ENCODE measurements at places on chromosomes 13 and 19.
A peak's percentile ranks its signal among the peaks of the same experiment; 100 is the strongest.

- no peak for DNase-seq
Observed at GRCh38 chr19:10621966-10622365, 3.4 kb upstream of the SLC44A2 start.

DNA sequence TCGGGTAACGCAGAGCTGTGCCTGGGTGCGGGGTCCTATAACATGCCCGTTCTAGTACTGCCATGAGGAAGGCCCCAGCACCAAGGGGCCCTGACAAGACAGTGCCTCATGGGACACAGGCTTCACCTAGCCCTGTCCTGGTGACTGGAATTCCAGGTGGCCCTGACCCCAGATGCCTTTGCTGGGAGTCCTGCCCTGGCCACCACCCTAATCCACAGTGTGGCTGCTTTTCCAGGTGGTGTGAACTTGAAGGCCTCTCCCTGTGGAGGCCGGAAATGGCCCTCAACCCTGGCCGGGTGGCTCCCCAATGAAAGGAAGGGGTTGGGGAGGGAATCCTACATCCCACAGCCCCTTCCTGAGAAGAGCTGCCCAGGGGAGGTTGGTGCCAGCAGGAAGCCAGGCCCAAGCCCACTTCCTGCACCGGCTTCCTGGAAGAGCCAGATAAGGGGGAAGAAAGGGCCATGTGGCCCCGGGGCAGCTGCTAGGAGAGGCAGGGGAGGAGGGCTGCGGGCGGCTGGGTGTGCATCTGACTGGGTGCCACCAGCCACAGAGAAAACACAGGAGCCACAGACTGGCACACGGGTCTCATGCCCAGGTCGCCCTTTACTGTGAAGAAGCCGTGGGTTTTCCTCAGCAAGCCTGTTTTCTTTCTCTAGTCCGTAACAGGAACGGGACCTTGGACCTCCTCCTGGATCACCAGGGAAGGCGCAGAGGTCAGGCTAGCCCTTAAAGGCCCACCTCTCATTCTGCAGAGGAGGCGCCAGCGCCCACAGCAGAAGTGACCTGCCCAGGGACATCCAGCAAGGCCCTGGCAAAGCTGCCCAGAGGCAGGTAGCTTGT is 4.7 kb downstream of the LSM4 start:
- no peak for DNase-seq

DNA sequence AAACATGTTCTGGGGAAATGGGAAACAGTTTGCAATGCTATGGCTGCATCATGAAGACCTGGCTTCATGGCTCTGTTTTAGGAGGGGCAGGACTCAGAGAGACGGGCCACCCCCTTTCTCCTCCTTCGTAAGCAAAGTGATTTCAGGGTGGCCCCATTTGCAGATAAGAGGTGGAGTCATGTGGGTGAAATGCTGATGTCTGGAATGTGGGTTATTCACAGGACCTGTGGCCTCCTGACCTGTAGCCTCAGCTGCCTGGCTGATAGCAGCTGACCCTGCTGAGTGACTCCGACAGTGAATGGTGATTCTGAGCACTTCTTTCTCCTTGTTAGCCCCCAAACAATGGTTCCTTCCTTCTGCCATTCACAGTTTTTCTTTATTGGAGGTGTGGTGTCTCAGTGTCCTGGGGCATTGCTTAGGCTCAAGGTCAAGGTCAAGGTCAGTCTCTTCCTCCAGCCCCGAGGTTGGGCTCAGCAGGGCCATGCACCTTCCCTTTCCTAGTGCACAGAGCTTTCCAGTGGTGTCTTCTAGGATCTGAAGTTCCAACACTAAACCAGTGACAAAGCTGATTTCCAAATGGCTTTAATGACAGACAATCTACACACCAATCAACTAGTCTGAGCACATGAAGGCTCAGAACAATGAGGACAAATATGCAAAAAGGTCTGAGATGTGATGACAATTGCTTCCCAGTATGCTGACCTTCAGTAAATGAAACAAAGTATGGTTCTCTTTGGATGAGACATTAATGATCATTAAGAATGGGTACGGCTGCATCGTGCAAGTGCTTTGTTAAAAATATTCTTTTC is 49.6 kb upstream of the ANKRD10 start:
- DNase-seq = no peak

DNA sequence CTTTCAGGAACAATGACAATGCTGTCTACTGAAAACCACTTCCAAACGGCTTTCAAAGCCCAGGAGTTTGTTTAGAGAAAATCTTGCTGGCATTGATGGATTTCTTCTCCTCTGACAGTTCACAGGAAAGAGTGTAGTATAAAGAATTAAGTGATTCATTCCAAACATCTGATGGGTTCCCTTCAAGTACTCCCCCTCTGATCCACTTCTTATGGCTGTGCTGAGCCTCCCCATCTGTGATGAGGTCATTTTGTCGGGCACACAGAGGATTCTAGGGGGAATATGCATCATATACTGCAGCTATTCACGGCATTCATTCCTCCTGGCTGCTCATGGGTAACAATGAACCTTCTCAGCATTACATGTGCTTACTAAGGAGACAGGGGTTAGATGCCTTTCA is 107.9 kb downstream of the RGCC start:
- no peak for DNase-seq

DNA sequence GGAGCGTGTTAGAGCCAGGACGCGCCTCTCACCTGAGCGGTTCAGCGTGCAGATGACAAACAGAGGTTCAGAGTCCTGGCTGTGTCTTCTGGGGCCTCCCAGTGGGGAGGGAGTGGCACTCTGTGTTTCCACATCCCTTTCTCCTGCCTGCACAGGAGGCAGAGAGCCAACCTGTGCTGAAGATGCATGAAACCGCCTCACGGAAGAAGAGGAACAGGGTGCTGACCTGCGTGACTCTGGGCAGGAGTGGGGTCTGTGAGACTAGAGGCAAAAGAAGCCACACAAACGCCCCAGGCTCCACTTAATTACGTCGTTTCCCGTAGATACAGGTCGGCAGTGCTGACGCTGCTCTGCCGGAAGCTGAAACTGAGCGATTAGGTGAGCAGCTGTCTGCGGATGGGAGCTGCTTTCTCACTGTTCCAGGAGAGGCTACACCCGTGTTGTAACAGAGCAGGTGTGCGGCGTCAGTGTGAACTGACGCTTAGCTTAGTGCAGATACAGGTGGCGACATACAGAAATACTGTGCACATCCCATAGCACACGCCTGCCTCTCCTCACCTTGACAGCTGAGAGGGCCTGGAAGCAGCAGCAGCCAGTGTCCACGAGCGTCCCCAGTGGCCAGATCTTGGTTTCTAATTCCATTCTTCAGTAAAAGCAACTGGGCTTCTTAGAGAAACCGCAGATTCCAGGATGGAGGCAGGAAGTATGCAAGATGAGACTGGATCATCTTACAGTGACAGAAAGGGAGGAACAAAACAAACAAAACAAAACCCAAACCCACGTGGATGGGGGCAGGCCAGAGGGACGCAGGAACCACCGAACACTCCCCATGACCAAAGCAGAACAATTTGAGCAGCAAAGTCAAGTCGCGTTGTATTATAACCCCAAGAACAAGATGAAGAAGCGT is 37.7 kb upstream of the MCF2L start:
- DNase-seq = peak; percentile 14

DNA sequence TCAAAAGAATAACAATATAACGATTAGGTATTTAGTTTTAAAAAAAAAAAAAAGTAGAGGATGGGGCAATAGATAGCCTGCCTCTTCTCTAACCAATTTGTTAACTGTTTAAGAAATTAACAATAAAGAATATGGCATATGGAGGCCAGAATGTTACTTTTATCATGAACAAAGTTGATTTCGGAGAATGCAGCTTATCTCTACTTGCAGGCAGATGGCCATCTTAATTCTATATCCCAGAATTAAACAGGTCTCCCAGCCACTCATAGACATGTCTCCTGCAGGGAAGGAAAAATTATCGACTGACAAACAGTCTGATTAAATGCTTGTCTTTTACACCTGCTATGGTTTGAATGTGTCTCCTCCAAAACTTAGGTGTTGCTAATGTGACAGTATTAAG is 96.6 kb downstream of the SLC25A15 start:
- DNase-seq = no peak

- DNase-seq = no peak
Observed at GRCh38 chr19:50266896-50267295, 62.3 kb downstream of the KCNC3 start.

GRCh38 chr13:84870190-84870589 is 929.0 kb downstream of the SLITRK6 start:
- DNase-seq = no peak

DNA sequence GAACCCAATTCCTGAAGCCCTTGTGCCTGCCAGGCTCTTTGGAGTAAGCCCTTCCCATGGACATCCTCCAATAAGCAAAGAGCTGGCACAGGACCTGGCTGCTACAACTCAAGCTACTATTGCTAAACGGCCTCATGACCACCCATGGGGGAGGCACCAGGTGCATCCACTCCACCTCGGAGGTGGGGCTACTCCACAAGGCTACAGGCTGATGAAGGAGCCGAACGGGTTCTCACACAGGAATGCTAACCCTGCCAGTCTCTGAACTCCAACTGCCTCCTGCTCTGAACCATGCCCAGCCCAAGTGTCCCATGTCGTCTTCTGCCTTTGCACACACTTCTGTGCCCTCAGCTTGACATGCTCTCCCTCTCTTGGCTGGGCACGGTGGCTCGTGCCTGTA is 10.0 kb downstream of the SYMPK start:
- DNase-seq = no peak

GRCh38 chr19:18002347-18002850 is 5.6 kb upstream of the ARRDC2 start:
- no peak for DNase-seq

- no peak for DNase-seq
Observed at GRCh38 chr13:58239774-58240268, 608.3 kb downstream of the PCDH17 start.

DNA sequence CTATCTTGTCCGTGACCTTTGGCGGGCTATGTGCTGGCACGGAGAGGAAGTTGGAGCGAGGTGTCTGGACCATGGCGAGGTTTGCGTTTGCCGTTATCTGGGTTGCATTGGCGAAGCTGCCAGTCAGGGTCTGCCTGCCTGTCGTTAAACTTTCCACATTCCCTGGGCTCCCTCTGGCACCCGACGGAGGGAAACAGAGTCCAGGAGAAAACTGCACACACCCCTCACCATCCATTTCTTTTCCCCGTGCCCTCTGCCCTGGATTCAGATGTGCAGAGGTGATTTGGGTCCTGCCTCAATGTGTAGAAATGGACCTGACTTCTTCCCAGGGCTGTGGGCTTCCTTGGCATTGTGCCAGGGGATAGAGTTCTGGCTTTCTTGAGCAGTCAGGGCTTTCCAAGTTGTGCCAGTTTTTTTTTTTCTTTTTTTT is 142.4 kb downstream of the URI1 start:
- no peak for DNase-seq

DNA sequence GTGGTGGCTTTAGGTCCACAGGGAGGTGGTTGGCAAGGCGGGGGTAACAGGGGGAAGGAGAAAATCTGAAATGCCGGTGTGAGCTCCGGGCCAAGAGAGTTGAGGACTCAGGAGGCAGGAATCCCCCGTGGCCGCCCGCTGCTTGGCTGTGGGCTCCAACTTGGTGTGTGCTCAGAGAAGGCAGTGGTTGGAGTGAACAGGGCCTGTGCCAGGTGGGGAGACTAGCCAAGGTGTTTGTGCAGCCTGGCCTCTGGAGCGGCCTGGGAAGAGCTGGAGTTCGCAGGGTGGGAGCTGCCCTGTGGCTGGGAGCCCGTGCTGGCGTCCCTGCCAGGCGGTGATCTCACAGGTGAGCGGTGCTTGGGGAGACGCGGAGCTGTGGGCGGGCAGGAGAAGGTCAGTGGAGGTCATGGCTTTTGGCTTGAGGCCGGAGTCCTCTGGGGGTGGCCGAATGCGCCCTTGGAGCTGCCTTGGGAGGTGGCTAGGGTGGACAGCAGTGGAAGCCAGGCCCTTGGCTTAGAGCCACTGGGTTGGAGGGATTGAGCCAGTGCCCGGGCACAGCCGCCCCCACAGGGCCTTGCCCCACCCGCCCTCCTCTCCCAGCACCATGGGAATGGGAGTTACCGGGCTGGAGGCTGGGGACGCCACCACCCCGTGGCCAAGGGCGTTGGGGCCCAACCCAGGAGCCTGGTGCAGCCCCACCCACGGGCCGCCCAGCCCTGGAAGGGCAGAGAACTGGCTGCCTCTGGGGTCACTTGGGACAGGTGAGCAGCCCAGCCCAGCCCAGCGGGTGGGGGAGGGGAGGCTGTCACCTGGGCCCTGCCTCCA is 7.1 kb upstream of the CIRBP start:
- no peak for DNase-seq

- no peak for DNase-seq
Observed at GRCh38 chr13:73542446-73542845, 483.6 kb downstream of the KLF5 start.

DNA sequence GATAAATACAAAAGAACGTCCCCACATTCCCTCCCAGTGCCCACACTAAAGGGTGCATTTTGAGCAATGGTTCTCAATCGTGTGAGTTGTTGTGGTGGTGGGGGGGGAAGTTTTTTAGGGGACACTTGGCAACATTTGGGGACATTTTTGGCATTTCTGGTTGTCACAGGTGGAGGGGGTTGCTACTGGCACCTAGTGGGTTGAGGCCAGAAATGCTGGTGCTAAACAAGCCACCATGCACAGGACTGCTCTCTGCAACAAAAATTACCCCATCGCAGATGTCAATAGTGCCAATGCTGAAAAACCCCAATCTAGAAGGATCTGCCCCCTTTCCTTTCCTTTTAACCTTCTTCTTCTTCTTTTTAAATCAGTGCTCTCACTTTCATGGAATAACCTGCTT is 453.3 kb downstream of the TSHZ3 start:
- no peak for DNase-seq

- no peak for DNase-seq
Observed at GRCh38 chr19:29567366-29567915, 38.6 kb upstream of the POP4 start.

Measured in NCI-H524 treated with DMSO at 0.1 percent for 48 hours (cell line).